ENCODE measurements at places on chromosomes 12 and 14.

DNA sequence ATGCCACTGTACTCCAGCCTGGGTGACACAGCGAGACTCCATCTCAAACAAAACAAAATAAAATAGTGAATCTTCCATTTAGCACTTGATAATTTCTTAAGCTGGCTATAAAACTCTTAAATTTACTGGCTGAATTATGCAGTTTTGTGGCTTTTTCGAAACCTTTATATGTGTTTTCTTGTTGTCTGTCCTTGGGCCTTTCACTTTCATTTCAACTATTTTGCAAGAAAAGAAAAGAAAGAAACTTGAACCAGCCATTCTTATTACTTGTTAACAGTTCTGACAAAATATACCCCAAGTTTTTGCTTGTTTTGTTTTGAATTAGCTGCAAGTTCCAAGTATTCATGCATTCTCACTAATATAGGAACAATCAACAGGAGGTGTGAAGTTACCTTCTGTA lies 42.8 kb downstream of the PRICKLE1 start:
- DNase-seq: no peak

DNA sequence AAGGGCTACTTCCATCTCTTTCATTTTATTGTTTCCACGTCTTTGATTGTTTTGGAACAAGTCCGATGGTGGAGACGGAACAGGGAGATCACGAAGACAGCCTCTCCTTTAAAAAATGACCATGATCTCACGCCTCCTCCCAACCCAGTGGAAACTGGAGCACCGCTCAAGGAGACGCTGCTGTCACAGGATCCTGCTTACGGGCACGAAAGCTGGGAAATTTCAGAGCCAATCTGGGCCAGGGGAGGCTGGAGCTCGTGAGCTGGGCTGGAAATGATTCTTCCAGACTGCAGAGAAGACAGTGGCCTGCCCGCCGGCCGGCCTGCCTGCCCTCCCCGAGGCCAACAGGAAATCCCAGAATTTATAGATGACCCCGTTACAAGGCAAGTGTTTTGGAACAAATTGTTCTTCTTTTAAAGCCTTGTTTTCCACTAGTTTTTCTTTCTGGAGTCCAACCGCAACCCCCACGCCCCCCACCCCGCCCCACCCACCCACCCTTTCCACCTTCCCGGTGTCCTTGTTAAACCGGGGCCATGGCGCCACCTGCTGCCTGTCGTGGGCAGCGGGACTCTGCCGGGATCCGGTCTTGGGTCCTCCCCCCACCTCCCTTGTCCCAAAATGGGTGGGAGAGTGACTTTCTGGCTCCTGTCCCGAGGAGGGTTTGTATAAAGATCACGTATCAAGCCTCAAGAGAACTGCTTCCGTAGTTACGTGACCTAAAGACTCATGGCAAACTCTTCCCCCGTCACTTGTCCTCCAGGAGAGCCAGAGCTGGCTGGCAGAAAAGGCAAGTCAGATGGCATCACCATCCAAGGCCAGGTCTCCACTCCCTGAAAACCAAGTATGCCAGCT lies 40.3 kb downstream of the MAP1LC3B2 start:
- DNase-seq: peak; percentile 47

DNA sequence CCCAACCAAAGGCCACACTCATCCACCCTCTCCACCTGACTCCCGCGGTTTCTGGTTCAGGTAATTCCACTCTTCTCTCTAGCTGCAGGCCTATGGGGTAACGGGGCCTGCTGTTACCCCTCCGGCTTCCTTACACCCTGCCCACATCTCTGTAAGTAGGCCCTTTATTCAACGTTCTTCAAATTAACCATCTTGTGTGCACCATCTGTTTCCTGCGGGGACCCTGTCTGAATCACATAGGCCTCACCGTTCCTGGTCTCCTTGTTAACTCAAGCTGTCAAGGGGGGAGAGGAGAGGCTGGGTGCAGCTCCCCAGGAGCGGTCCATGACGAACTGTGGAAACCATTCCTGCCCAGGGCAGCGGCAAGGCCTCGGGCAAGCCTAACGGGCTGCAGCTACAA lies 9.3 kb upstream of the DLK1 start:
- no peak for DNase-seq

DNA sequence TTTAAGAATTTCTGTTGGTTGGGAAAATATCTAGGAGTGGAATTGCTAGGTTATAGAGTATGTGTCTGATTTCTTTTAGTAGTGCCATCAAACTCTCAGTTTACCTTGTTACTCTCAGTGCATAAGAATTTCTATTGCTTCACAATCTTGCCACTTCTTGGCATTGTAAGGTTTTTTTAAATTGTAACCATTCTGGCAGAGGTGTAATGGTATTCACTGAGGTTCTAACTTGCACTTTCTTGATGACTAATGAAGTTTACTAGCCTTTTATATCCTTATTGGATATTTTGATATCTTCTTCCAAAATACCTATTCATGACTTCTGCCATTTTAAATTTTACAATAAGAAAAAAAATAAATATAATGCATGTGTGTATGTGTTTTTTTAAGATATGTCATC lies 478.0 kb downstream of the NAV3 start:
- no peak for DNase-seq

DNA sequence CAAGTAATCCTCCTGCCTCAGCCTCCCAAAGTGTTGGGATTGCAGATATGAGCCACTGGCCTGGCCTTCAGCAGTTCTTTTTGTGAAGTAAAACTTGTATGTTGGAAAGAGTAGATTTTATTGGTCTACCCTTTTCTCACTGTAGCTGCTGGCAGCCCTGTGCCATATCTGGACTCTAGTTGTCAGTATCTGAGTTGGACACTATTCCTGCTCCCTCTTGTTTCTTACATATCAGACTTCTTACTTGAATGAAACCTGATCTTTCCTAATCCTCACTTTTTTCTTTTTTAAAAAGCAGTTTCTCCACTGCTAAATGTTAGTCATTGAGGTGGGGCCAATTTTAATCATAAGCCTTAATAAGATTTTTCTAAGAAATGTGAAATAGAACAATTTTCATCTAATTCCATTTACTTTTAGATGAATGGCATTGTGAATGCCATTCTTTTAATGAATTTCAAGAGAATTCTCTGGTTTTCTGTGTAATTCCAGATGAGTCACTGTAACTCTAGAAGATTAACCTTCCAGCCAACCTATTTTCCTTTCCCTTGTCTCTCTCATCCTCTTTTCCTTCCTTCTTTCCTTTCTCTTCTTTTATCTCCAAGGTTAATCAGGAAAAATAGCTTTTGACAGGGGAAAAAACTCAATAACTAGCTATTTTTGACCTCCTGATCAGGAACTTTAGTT lies 88.7 kb downstream of the APAF1 start:
- DNase-seq: no peak

DNA sequence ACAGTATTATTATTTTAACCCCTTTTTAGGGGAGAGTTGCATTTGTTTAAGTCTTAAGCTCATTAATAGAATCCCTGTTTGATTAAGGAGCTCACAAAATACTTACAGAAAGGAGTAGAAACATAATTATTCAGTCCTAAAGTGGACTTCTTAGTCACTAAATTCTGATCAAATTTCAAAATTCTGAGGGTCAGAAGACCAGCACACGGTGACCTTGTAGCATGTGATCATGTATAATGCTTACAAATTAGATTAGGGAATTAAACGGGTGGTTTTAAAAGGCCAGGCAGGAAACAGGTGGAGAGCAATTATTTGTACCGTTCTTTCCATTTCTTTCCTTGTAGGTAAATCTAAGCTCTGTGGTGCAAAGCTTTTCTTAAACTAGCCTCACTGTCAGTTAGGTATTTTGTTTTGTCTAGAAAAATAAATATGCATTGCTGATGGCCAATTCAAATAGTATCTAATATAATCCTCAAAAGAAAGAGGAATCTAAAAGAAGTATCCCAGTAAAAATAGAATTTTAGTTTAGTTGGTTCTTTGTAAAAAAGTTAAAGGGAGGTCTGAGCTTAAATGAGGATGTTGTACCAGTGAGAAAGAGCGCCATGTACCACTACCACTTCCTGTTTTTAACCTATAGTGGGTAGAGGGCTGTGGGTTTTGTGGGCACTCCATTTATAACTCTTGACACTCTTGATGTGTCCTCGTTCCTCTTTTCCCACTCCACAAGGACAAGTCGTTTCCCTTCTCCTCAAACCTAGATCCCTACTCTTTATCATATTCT lies 51.1 kb downstream of the SLC38A1 start:
- DNase-seq: peak; percentile 73

- no peak for DNase-seq
Observed at GRCh38 chr14:95695051-95695450, 8.8 kb downstream of the TCL1B start.

DNA sequence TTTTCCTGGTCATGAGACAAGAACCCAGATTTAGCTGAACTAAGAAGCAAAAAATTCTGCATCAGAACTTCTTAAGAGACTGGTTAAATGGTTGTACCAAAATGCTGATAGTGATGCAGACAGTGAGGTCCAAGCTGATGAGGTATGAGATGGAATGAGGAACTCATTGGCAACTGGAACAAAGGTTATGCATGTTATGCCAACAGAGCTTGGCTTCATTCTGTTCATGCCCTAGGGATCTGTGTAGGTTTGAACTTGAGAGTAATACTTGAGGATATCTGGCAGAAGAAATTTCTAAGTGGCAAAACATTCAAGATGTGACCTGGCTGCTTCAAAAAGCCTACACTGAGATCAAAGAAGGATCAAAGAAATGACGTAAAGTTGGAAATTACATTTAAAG lies 398.0 kb downstream of the FSCB start:
- DNase-seq: no peak

DNA sequence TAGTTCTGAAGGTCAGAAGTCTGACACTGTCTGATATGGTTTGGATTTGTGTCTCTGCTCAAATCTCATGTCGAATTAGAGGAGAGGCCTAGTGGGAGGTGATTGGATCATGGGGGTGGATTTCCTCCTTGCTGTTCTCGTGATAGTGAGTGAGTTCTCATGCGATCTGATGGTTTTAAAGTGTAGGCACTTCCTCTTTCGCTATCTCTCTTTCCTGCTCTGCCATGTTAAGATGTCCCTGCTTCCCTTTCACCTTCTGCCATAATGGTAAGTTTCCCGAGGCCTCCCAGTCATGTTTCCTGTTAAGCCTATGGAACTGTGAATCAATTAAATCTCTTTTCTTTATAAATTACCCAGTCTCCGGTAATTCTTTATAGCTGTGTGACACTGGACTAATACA lies 84.1 kb upstream of the TMTC1 start:
- no peak for DNase-seq

- DNase-seq: no peak
Observed at GRCh38 chr12:109153821-109154441, 37.5 kb downstream of the ACACB start.

DNA sequence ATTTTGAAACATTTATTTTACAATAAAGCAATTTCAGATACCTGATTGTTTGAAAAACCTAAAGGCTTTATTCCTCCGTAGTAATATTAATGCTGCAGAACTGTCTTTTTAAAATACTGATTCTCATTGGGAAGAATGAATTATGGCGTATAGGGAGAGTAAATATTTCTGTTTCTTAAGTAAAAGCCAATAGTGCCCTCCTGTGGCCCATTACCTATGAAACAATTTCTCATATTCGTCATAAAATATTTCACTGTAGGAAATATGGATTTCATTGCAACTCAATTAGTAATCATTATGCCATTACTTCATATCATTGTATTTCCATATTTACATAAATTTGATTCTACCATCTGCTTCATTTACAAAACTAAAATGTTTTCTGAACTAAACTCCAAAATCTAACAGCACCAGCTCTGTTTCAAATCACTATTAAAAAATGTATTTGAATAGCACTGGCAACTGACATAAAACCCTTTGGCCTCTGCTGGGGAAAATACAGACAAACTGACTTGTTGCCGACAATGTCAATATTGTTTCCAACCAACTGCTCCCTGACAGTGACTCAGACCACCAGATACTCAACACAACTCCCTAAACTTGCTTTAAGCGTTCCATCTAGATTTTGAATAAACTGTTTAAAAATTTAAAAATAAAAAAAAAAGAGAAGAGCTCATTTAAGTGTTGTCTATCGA lies 290.3 kb downstream of the NAV3 start:
- DNase-seq: no peak

DNA sequence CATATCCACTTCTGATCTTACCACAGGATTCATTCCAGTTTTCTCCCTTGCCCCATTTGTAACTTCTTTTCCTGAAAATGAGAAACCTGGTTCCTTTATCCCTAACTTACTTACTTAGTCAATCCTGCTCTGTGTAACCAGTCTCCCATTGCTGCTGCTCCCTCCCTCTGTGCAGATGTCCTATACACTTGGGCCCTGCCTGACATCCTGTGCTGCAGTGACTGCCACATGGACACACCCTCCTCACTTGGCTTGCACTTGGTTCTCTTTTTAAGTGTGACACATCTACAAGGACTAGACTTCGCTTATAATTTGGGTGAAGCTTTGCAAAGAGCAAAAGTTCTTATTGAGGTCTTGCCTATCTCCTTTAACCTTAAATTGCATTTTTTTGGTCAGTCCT lies 51.4 kb downstream of the FGD4 start:
- DNase-seq: no peak

DNA sequence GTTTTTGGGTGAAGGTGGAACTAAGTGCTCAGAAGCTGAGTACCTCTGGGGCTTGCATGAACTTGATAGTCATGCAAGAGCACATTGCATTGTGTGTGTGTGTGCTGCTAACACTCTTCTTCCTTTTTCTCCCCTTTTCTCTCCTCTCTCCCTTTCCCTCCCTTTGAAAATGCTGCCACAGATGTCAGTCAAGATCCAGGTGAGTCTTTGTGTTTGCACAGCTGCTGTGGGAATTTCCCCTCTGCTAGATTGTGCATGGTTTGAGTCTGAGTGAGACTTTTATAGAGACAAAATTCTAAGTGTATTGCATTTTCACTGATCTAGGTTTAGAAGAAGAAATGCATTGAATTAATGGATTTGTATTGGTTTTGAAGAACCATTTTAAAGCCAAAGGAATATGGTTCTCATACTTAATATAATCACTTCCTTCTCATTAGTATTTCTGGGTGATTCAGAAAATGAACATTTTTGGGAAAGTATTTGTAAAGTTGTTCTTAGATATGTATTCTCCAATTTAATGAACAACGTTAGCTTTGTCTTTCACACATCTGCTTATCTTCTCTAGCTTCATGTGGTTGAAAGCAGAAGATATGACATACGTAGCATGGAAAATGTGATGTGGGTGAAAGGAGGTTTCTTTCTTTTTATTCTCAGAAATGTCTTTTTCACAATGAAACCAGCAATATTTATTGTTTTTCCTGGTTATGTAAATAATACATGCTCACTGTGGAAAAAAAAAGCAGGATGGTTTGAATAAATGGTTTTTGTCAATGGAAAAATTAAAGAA lies 108.5 kb downstream of the NRXN3 start:
- no peak for DNase-seq

DNA sequence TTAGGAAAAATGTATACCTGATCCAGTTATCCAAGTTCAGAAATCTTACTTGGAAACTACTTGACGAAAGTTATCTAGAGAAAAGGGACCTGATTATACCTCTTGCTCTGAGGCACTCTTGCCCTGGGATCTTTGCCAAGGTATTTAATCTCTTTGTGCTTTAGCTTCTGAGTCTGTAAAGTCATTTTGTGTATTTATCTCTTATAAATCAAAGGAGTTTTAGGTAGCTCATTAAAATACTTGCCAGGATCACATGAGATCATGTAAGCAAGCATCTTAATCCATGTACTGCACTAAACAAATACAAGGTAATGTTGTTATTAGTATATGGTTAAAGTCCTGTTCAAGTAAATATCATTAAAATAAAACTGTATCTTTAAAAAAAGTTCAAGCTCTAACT lies 147.5 kb downstream of the IPO8 start:
- DNase-seq: no peak
